ENCODE measurements at places on chromosomes 4 and X. TPM values are rescaled to one million over a fixed set of nuclear protein-coding genes. Genes with fewer than 3 reads are reported as not detected.

The OCRL gene
- 25.3 TPM for total RNA-seq

The AMMECR1 gene
- 20.3 TPM for total RNA-seq

The BMP3 gene
- not detected for total RNA-seq

The UPF3B gene
- 12.4 TPM for total RNA-seq

The MTTP gene
- 1.1 TPM for total RNA-seq

The TCEAL7 gene
- total RNA-seq = 30.8 TPM

- no peak for DNase-seq
Measured at GRCh38 chr4:118758293-118758692, 73.1 kb downstream of the METTL14 start.

GRCh38 chr4:185559915-185560281, 24.6 kb upstream of the PDLIM3 start:
- no peak for DNase-seq

DNA sequence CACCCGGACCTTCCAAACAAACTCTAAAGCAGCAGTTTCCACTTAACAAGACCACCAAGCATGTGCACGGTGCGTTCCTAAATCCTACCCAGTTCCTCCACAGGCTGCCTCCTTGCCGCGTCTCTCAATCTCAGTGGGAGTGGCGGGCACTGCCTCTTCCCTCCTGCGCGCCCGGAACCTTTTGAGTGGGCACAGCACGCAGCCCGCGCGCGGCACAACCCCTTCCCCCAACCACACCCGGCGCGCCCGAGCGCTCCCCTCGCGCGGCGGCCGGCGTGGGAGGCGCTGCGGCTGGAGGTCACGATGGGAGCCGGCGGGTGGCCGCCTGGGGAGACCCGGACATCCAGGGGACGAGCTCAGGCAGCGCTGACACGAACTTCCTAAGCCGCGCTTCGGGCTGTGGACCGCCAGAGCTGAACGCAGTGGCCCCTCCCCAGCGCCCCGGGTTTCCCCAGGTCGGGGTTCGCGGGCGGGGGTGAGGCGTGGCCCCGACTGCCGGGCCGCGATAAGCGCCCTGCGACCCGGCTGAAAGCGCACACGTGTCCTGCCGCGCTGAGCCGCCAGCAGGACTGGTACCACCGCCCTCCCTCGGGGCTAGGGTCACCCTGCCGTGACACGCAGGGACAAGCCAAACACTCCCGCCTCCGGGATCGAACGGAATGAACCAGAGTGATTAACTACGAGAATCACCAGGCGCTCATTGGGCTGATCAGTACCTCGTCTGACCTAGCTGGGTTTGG, at the start of gene ABCG2:
Gene ABCG2, minus strand, starts transcription at position 151 of the 740 bp plus-strand sequence. CDS start 18,644 bp downstream, outside the sequence.
- DNase-seq = peak; percentile 72

DNA sequence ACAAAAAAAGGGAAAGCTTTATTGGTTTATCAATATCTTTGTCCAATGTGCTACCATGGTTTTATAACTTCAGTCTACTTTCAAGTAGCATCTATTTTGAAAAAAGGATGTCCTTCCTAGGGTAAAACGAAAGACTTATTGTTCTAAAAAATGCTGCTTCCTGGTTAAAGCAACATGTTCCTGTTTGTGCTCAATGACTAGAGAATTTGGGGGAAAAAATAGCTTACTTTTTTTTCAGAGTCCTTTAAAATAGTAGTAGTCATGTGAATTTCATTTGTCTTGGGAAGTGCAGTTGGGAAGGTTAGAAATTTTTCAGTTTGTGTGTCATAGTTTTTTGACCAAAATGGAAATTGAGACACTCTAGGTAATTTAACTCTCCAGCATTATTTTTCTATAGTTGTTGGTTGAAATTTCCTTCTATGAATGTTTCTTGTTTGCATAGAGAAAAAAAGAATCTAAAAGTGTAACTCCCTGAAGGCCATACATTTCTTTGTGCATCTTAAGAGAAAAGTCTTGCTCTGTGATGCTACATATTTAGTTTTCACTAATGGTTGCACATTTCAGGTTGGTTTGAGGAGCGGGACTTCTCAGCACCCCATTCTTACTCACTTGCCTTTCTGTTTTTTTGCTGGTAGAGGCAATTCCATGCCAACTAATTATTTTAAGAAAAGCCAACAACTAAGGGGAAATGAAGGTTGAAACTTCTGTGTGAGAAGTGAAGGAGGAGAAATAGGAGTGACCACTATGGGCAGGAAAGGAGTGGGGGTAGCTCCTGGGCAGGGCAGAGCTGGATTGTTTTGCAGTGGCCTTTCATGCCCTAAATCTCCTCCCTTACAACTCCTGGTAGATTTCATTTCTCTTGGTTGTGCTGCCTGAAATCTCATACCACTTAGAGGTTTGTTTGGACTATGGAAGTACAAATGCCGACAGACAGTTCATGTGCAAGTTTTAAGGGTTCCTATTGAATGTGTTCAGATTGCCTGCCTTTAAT, 76.4 kb downstream of the RAPGEF2 start:
- no peak for DNase-seq

GRCh38 chr4:150972592-150972991, 42.5 kb downstream of the LRBA start:
- DNase-seq = no peak

DNA sequence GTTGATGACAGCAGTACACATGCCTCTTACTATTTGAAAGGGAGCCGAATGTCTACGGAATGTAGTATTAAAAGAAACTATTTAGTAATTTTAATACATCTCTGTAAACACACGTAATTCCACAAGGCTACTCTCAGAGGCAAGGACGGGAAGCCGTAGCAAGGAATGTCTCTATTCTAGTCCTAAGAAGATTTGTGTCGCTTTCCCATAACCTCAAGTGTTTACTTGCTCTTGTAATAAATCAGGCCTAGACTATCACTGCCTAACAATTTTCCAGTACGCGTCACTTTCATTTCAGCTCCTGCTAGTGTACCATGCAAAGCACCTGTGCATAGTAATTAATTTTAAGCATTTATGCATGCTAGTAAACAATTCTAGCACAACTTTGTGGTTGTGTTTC, 86.7 kb downstream of the OR13H1 start:
- no peak for DNase-seq

DNA sequence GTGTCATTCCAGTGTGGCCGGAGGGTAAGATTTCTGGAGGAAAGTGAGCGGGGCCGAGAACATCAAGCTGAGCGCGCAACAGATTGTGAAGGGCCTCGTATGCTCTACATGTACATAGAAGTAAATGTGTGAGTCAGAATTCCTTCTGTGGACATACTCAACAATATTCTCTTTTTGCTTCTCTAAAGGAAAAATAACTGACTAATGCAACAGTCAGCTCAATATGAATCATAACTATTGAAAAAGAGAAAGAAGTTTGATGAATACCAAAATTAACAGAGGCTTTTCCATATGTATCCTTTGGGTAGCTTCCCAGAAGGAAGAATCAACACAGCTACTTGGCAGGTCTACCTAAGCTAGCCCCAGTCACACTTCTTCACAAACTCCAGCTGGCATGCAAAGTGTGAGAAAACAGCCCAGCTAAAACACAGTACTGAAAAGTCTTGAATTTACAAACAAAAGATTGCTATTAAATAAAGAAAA, 87.5 kb upstream of the ZFP42 start:
- no peak for DNase-seq

- DNase-seq = peak; percentile 75
Measured at GRCh38 chrX:17741123-17741511, 3.8 kb downstream of the SCML1 start.

GRCh38 chr4:76964769-76965168, 15.2 kb downstream of the SEPTIN11 start:
- no peak for DNase-seq

- DNase-seq = no peak
Measured at GRCh38 chr4:167428156-167428555, 193.9 kb upstream of the SPOCK3 start.

DNA sequence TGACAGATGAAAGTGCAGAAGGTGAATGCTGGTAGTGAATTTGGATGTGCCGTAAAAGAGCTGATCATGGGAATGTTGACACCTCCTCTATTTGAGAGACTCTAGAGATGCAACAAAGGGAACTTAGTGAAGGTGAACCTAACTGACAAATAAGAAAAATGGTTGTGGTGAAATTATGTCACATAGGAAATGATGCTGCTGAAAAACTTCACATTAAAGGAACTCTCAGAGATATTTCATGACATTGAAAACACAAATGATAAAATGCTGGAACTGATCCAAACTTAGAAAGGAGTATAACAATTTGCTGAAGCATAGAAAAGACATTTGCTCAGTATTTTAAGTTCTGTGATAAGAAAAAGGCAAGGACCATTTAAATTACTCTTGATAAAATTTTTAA, 31.9 kb downstream of the MGAT4D start:
- no peak for DNase-seq

- no peak for DNase-seq
Measured at GRCh38 chr4:48337731-48338130, 3.6 kb upstream of the SLAIN2 start.

DNA sequence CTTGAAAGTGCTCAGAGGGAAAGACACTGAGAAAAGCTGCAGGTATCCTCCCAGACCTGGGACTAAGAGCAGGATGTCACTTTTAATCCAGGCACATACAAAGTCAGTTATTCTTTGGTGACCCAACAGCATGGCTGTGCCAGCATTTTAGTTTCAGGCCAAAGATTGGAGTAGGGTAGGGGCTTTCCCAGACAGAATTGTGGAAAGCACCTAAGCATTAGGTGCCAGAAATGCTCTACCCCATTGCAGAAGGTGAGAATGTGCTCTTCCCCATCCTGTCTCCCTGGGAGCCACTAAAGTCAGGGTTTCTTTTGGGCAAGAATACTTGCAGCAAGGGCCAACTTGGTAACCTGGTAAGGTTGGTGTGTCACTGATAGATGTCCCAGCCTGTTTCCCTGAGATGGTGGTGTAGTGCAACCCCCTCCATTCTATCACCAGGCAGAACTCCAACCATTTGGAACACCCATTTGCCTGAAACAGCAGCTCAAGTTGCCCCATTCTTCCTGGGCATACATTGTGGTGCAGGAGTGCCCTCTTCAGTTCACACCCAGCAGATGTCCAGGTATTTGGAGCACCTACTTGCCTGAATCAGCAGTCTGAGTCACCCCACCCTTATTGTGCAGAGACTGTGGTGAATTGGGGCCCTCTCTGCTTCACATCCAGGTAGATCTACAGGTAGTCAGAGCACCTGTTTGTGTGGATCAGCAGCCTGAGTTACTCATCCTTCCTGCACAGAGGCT, 183.5 kb downstream of the ZC4H2 start:
- DNase-seq = peak; percentile 14

GRCh38 chrX:2262668-2263055, 238.1 kb downstream of the DHRSX start:
- DNase-seq = no peak

DNA sequence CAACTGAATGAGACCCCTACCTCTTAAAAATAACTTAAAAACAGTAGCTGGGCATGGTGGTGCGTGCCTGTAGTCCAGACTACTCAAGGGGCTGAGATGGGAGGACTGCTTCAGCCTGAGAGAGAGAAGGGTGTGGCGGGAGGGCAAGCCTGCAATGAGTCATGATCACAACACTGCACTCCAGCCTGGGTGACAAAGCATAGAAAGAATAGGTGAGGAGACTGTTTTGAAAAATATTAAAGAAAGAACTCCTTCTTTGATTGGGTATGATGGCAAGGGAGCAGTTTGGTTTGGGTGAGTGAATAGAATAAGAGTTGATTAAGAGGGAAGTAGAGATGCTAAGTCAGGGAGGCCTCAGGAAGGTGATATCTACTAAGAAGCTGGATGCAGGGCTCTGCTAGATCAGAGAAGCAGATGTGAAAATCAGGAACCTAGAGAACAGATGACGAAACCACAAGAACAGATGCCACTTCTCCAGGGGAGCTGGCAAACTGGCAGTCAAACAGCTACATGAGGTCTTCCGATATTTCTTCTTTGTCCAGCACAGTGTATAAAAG, 318.6 kb downstream of the OPHN1 start:
- no peak for DNase-seq

- no peak for DNase-seq
Measured at GRCh38 chr4:23268072-23268771, 575.5 kb downstream of the GBA3 start.

DNA sequence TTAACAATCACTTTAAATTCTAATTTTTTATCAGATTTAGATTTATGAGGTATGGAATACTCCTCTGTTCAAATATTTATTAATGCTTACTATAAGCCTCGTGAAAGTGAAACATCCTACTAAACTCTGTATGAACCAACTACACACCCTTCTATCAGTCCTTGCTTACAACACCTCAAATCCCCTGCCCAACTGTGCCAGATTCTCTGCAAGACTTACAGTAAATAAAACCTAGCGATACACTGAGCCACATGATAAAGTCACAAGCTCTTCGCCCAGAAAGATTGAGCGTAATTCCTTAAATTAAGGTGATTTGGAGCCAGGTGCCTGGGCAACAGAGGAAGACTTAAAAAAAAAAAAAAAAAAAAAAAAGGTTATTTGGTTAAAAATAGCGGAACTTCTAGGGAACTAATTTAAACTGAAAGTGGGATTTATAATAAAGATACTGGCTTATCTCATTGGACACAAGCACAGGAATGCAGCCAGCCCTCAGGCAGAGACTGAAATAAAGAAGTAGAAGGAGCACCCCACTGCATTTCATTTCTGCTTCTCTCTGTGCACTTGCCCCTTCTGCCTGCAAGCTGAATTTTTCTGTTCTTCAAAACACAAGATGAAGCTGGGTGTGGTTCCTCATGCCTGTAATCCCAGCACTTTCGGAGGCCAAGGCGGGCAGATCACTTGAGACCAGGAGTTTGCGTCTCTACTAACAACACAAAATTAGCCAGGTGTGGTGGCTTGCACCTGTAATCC, 17.5 kb upstream of the C4orf36 start:
- no peak for DNase-seq

- no peak for DNase-seq
Measured at GRCh38 chrX:118259213-118259612, 86.7 kb upstream of the WDR44 start.

GRCh38 chr4:61501812-61502211, 301.7 kb downstream of the ADGRL3 start:
- DNase-seq = no peak

DNA sequence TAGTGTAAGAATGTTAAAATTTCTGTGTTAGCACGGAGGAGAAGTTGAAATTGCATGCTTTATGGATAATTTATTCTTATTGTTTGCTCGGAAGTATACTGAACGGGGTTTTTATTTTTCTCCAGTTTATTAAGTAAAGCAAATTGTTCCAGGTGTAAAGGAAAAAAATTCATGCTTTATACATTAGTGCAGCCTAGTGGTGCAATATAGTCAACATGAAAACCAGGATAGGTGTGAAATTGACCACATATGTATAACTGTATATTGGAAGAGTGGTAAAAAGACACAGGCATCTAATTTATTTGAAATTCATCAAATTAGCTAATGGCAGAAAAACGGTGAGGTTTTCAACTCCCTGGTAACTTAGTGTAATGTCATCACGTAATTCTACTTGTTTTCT, 959 bp downstream of the BRS3 start:
- no peak for DNase-seq

DNA sequence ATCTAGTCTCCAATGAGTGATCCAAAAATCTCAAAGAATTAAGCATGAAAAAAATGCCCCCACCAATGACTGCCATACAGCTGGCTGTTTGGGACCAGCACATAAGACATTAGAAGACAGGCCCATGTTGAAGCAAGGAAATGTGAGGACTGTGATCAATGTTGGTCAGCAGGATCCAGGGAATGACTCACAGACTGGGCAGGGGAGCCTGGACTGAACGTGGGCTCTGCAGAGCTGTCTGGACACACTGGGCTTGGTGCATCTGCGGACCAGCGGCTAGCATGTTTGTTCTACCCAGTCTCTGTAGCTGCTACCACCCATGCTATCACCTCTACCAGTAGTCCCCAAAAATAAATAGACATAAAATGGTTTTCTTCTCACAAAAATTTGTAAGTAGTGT, 108.6 kb downstream of the PALLD start:
- peak; percentile 33 for DNase-seq

GRCh38 chr4:99341426-99341825, 11.1 kb downstream of the ADH1C start:
- DNase-seq = no peak
